ENCODE measurements at places on chromosomes 13 and 19. TPM values are rescaled to one million over a fixed set of nuclear protein-coding genes. Genes with fewer than 3 reads are reported as not detected.
A peak's percentile ranks its signal among the peaks of the same experiment; 100 is the strongest.

DNA sequence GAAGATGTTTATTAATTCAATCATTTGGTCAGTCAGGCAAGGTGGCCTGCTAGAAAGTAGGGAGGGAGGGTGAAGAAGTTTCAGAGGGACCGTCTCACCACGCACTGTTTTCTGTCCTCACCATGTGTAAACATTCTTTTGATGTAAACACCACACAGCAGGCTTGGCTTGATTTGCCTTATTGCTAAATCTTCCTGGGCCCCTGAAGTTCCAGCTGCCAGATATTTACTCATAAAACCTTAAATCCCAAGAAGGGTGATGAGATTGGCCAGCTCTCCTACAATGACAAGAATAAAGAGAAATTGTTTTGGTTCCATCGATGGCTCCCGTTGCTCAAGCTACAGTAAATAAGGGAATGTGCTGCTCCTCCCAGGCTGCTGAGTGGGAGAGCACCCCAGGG lies 198.2 kb upstream of the TMTC4 start:
- no peak for DNase-seq

ZNF99 gene
- total RNA-seq = not detected

TMC4 gene
- 9.5 TPM for total RNA-seq

LILRB2 gene
- total RNA-seq = not detected

- DNase-seq = no peak
Observed at GRCh38 chr13:30394751-30395191, 27.5 kb upstream of the UBE2L5 start.

GRCh38 chr19:9958379-9958821 lies 22.1 kb upstream of the OLFM2 start:
- no peak for DNase-seq

METTL21C gene
- not detected for total RNA-seq

GRCh38 chr13:84925443-84925842 lies 873.8 kb downstream of the SLITRK6 start:
- DNase-seq = no peak

DNA sequence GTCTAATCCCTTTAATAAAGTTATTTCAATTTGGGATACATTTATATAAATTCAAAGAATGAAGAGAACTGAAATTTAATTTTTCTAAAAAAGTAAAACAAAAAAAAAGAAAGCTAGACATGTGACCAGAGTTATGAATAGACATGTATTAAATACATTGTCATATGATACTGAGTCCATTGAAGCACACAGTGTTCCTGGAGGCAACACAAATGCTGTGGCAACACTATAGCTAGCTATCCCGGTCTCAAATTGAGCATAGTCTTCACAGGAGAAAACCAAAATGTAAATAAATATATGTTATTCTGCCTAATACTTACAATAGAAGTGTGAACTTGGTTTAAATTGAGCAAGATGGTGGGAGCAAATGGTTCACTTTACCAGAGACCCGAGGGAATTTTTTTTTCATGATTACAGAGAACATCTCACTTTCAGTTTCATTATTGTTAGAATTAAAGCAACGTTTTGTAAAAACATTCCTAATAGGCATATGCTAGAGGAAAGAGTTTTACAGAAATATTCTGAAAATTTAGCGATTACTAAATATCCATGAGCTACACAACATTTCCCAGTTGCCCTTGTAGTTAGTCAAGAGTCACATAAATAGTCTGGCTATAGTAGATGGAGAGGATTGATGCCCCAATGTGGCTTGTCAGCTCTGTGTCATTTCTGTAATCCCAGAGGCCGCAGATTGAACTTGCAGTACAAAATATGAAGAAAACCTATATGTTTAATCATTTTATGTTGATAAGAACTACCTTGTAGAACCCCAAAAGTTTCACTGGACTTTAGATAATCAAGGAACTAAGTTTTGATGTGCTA lies 775.7 kb upstream of the SPRY2 start:
- DNase-seq = no peak

DNA sequence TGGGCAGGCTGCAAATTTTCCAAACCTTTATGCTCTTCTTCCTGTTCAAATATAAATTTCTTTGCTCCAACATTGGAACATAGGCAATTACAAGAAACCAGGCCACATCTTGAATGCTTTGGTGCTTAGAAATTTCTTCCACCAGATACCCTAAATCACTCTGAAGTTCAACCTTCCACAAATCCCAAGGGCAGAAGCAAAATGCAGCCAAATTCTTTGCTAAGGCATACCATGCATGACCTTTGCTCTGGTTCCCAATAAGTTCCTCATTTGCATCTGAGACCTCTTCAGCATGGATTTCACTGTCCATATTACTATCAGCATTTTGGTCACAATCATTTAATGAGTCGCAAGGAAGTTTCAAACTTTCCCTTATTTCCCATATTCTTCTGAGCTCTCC lies 130.9 kb downstream of the DIAPH3 start:
- DNase-seq = no peak

- no peak for DNase-seq
Observed at GRCh38 chr13:40283666-40284065, 382.8 kb downstream of the FOXO1 start.

DNA sequence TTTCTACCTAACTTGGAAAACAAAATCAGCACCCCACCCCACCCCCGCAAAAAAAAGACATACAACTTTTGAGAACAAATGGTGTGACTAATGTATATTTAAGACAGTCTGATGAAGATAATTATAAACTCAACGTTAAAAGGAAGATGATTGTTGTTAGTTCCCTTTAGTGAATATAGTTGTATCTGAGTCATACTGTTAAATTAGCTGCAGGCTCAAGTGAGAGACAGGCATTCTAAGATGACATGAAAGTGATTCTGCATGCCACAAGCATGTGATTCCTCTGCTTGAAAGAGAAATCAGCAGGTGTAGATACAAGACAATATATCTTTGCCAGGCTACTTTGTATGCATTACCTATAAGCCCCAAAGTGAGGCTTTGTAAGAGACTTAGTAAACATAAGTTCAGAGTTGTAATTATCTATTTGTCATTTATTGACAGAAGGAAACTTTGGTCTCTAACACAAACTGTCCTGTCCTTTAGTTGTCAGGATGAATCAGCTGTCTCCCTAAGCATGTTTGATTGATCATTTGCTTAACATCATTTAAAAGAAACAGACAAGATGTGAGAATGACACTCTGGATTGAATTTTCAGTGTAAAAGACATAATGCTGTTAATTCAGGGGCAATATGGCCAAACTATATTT lies 319.4 kb upstream of the HTR2A start:
- DNase-seq = peak; percentile 13

ZNF541 gene
- total RNA-seq = not detected

- no peak for DNase-seq
Observed at GRCh38 chr13:60538566-60538965, 141.5 kb downstream of the TDRD3 start.

GRCh38 chr19:28297586-28298157 lies 915.3 kb downstream of the UQCRFS1 start:
- no peak for DNase-seq

DNA sequence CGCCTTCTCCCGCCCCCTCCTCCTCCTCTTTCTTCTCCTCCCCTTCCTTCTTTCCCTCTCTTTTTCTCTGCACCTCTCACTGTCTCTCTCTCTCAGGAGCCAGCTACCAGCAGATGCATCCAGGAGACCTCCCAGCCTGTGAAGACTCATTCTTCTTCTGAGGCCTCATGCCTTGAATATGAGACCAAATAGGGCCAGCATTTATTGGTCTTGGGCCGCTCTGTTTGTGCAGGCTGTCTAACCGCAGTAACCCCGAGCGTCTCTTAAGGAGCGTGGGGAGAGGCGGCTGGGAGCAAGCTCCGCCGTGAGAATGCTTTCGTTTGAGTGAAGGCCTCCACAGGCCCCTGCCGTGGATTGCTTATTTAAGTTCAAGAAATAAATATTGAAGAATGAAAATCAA lies 167.0 kb downstream of the NUFIP1 start:
- DNase-seq = no peak

GRCh38 chr13:80012251-80012650 lies 328.7 kb downstream of the SPRY2 start:
- peak; percentile 47 for DNase-seq

FCHO1 gene
- total RNA-seq = 4.2 TPM

DNA sequence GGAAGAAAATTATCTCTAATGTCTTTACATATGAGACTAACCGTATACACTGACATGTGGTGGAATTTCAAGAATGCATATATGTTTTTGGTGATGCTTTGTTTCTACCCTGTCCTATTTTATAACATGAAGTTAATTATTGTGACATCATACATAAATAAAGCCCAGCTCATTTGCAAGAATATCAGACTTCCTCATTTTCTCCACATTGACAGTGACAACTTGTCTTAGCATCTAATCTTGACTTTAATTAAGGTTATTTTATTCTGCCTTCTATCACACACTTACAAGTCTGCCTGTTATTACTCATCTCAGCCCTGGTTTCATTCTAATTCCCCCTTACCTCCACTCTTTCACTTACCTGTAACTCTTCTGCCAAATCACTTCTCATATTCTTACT lies 140.6 kb upstream of the STARD13 start:
- no peak for DNase-seq

ADAMTS10 gene
- total RNA-seq = 2.0 TPM

DNA sequence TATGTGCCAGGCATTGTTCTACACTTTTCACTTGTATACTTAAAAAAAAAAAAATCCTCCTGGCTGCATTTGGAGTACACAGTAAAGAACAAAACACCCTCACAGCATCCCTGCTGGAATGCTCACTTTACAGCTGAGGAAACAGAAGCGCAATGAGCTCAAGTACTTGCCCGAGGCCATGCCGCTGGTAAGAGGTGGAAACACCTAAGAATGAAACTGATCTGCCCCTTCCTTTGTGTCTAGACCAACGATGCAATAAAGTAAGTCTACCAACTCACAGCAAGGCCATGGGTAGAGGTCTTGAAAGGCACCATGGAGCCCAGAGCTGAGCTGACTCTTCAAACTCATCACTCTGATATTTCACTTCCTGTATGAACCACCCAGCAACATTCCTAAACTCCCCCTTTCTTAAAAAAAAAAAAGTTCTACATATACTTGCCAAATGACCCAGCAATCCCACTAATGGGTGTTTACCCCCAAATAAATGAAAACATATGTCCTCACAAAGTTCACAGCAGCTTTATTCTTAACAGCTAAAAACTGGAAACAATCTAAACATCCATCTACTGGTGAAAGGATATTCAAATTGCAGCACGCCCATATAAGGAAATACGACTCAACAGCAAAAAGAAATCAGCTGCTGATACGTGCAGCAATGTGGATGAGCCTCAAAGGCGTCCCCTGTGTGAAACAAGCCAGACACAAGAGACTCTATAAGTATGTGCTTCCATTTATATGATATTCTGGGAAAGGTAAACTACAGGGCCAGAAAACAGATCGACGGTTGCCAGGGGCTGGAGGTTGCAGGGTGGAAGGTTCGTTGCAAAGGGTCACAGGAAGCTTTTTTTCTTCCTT lies 236.6 kb upstream of the MAB21L1 start:
- no peak for DNase-seq

GRCh38 chr13:41311406-41312175 lies 524 bp downstream of the NAA16 start:
- DNase-seq = no peak

DNA sequence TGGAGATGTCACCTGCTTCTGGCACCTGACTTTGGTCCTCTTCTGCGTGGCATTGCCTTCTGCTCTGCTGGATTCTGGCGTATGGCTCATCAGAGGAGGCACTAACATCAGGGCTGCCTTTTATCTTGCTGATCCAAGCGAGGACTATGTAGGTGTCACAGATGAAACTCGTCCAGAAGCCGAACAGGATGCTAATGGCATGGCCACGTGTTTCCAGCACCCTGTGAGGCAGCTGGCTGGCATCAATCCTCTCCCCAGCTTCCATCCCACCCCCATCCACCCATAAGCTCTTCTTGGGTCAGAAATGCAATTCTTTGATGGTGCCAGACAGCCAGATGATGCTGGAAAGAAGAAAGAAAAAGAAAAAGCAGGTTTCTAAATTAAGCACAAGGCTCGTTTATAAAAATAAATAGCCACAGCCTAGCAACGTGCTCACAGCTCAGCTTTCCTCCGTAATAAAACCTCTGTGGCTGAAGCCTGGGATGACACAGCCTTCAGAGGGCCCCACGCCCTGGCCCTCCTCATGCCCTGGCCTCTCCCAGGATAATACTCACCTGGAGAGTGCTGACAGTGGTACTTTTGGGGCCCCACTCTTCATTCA lies 212.9 kb upstream of the SERP2 start:
- DNase-seq = no peak

DNA sequence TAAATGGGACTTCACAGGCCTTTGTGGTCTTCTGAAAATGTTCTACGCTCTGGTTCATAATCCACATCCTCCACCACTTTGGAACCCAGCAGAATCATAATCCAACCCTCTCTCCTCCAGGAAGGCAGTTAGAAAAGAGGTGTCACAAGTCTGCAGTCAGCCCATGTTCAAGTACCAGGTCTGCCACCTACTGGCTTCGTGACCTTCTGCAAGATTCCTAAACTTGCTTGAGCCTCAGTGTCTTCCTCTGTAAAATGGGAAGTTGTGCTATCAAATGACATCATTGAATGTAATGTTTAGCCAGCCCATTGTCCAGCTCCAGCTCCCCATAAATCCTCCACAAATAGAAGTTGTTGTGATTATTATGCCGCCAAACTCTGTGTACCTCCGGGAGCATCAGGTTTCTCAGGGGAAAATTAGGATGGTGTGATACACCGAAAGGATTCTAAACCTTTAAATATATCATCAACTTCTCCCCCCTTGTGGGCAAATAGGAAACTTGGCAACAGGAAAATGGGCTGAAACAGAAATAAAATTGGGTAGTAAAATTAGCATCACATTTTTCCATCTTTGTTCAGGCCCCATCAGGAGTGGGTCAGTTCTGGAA lies 109.7 kb downstream of the NUFIP1 start:
- DNase-seq = no peak

CATSPERD gene
- 0.65 TPM for total RNA-seq

DNA sequence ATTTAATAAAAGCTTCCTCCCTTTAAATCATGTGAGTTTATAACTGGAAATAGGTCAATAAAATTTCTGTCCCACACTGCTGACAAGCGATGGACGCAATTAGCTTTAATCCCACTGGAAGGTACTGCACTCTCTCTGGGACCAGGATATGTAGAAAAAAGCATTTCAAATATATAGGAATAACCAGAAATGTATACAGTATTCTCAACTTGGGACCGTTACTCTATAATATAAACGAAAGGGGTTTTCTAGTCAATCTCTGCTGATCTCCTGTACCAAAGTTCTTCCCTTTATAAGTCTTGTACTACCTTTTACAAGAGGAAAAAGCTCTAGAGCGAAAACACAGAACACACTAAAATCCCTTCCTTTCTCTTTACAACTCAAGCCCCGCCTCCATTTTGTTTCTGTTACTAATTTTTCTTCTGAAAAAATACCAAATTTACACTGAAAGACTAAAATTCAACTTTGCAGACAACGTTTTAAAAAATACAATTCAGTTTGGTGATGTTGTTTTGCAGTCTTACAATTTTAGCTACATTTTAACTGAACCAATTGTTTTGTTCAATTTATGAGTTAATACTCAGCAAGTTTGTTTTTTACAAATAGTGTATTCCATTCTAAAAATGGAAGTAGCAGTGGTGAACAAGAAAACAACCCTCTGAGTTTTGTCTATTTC lies 1.7 kb upstream of the USPL1 start:
- DNase-seq = no peak

ZNF577 gene
- total RNA-seq = 2.2 TPM

ATF5 gene
- total RNA-seq = 15.3 TPM

ZNF324 gene
- 13.8 TPM for total RNA-seq

All from epithelial cell of proximal tubule (primary cell).